ENCODE measurements at places on chromosomes 16 and 17. TPM values are rescaled to one million over a fixed set of nuclear protein-coding genes. Genes with fewer than 3 reads are reported as not detected.

SLC13A5 gene
- total RNA-seq: not detected

TMEM100 gene
- total RNA-seq: not detected

ARHGAP27 gene
- total RNA-seq: 0.07 TPM

GRIN2A gene
- not detected for total RNA-seq

TNFRSF13B gene
- not detected for total RNA-seq

ZNF205 gene
- 15.5 TPM for total RNA-seq

TM4SF5 gene
- not detected for total RNA-seq

TOX3 gene
- total RNA-seq: not detected

TERB1 gene
- total RNA-seq: not detected

RND2 gene
- not detected for total RNA-seq

GAS2L2 gene
- not detected for total RNA-seq

PMP22 gene
- 8.9 TPM for total RNA-seq

LITAFD gene
- total RNA-seq: not detected

PIK3R6 gene
- total RNA-seq: not detected

RPGRIP1L gene
- total RNA-seq: 20.6 TPM

TRPV2 gene
- total RNA-seq: 0.30 TPM

RBBP6 gene
- total RNA-seq: 13.6 TPM

NTN3 gene
- not detected for total RNA-seq

SIAH1 gene
- 8.6 TPM for total RNA-seq

NHERF1 gene
- 110 TPM for total RNA-seq

TEX14 gene
- not detected for total RNA-seq

FA2H gene
- total RNA-seq: not detected

SLC12A3 gene
- total RNA-seq: not detected

PLLP gene
- total RNA-seq: not detected

KRT16 gene
- total RNA-seq: not detected

SLFN12L gene
- total RNA-seq: not detected

NEUROD2 gene
- total RNA-seq: not detected

All from MG63 (cell line).